ENCODE measurements at places on chromosomes 13 and 19.
A peak's percentile ranks its signal among the peaks of the same experiment; 100 is the strongest.

- no peak for DNase-seq
- H3K4me1 ChIP-seq = peaks cover 5% of the 10 kb centered on the region
- H3K27ac ChIP-seq = no peak overlapping the region
- no peaks in the 10 kb centered on the region for H3K36me3 ChIP-seq
Observed at GRCh38 chr13:44870456-44870929, 118.8 kb downstream of the NUFIP1 start.

DNA sequence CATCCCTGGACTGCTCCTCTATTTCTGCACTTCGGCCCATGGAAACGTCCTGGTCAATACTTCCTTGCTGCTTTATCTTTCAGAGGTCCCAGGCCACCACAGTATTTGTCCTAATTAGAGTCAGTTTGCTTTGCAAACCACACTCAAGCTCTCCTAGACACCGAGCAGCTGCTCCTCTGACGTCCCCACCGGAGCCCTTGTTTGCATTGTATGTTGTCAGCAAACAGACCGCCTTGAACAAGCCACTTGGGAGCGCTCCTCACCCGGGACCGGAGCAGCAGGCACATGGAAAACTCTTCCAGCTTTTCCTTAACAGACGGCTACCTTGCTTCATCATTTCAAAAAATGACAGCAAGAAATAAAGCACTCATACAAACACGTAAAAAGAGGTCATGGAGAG is 51.5 kb upstream of the GTF3A start:
- H3K4me1 ChIP-seq = peaks cover 7% of the 10 kb centered on the region
- H3K36me3 ChIP-seq = no peaks in the 10 kb centered on the region
- no peak for DNase-seq
- peaks cover 16% of the 10 kb centered on the region for H3K27me3 ChIP-seq
- H3K27ac ChIP-seq = no peak overlapping the region

DNA sequence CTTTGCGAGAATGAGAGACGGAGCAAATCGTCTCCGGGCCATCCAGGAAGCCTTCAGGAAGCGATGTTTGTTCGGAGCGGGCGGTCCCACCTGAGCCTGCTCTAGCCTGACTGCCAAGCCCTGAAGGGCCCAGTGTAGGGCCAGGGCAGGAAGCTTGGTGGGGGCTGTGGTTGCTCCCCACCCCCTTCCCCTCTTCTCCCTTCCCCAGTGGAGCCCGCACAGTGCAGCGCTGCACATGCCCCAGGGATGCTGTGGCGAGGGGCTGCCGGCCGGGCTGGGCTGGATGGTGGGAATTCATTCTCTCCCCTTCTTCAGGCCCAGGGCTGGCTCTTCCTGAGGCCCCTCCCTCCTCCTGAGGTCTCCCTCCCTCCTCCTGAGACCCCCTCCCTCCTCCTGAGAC is 7.1 kb upstream of the GRTP1 start:
- DNase-seq = no peak
- H3K27ac ChIP-seq = no peak overlapping the region
- H3K4me3 ChIP-seq = no peak overlapping the region
- H3K27me3 ChIP-seq = no peaks in the 10 kb centered on the region

- DNase-seq = no peak
- no peak overlapping the region for H3K27ac ChIP-seq
- H3K27me3 ChIP-seq = no peaks in the 10 kb centered on the region
- H3K36me3 ChIP-seq = no peaks in the 10 kb centered on the region
Observed at GRCh38 chr13:83796364-83796763, 85.9 kb downstream of the SLITRK1 start.

GRCh38 chr13:76570510-76570971 is 315.7 kb downstream of the KCTD12 start:
- H3K4me3 ChIP-seq = no peak overlapping the region
- no peaks in the 10 kb centered on the region for H3K36me3 ChIP-seq
- H3K4me1 ChIP-seq = no peaks in the 10 kb centered on the region
- H3K27me3 ChIP-seq = no peaks in the 10 kb centered on the region
- peak; percentile 45 for DNase-seq

- no peak for DNase-seq
- H3K27ac ChIP-seq = no peak overlapping the region
- H3K36me3 ChIP-seq = no peaks in the 10 kb centered on the region
- no peak overlapping the region for H3K4me3 ChIP-seq
- no peaks in the 10 kb centered on the region for H3K27me3 ChIP-seq
Observed at GRCh38 chr13:76697288-76697687, 188.9 kb downstream of the KCTD12 start.

- no peak for DNase-seq
- H3K36me3 ChIP-seq = no peaks in the 10 kb centered on the region
- H3K4me3 ChIP-seq = no peak overlapping the region
- H3K27me3 ChIP-seq = no peaks in the 10 kb centered on the region
- no peaks in the 10 kb centered on the region for H3K4me1 ChIP-seq
Observed at GRCh38 chr19:35342430-35342829, 5.3 kb upstream of the FFAR1 start.

DNA sequence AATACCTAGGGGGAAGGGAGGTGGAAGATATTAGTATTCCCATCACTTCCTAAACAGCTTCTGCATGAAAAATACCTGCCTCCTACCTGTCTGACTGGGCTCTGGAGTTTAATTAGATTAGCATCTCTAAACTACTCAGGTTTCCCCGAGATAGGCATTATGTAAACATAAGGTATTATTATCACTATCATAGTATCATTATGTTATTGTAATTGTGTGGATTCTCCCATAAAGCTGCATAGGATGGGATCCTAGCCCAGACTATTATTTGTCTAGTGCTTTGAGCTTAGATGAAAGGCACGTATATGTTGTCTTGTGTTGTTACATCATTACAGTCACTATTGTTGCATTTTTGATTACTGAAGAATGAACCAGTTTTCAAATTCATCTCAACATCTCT is 115.2 kb upstream of the SOX21 start:
- DNase-seq = peak; percentile 67
- H3K4me1 ChIP-seq = peaks cover 10% of the 10 kb centered on the region
- peaks cover 2% of the 10 kb centered on the region for H3K27me3 ChIP-seq
- no peak overlapping the region for H3K4me3 ChIP-seq
- H3K27ac ChIP-seq = no peak overlapping the region
- no peaks in the 10 kb centered on the region for H3K36me3 ChIP-seq

GRCh38 chr13:100096526-100096925 is 7.6 kb downstream of the PCCA start:
- H3K36me3 ChIP-seq = no peaks in the 10 kb centered on the region
- no peaks in the 10 kb centered on the region for H3K27me3 ChIP-seq
- no peak overlapping the region for H3K4me3 ChIP-seq
- H3K4me1 ChIP-seq = peaks cover 6% of the 10 kb centered on the region
- no peak overlapping the region for H3K27ac ChIP-seq
- DNase-seq = no peak

GRCh38 chr13:49812812-49813211 is 20.3 kb upstream of the KPNA3 start:
- no peaks in the 10 kb centered on the region for H3K36me3 ChIP-seq
- H3K27ac ChIP-seq = no peak overlapping the region
- no peak for DNase-seq
- H3K27me3 ChIP-seq = no peaks in the 10 kb centered on the region
- no peaks in the 10 kb centered on the region for H3K4me1 ChIP-seq
- H3K4me3 ChIP-seq = no peak overlapping the region

- H3K27me3 ChIP-seq = no peaks in the 10 kb centered on the region
- H3K36me3 ChIP-seq = no peaks in the 10 kb centered on the region
- H3K27ac ChIP-seq = no peak overlapping the region
- no peak overlapping the region for H3K4me3 ChIP-seq
- no peaks in the 10 kb centered on the region for H3K4me1 ChIP-seq
- no peak for DNase-seq
Observed at GRCh38 chr13:23715092-23715761, 145.0 kb downstream of the TNFRSF19 start.

- no peaks in the 10 kb centered on the region for H3K27me3 ChIP-seq
- no peak overlapping the region for H3K4me3 ChIP-seq
- DNase-seq = no peak
- no peak overlapping the region for H3K27ac ChIP-seq
- no peaks in the 10 kb centered on the region for H3K36me3 ChIP-seq
Observed at GRCh38 chr13:106858903-106859532, 291.1 kb upstream of the ARGLU1 start.

- no peaks in the 10 kb centered on the region for H3K4me1 ChIP-seq
- DNase-seq = no peak
- no peak overlapping the region for H3K27ac ChIP-seq
- H3K36me3 ChIP-seq = no peaks in the 10 kb centered on the region
Observed at GRCh38 chr13:44199627-44200207, 173.9 kb upstream of the SERP2 start.

- H3K36me3 ChIP-seq = no peaks in the 10 kb centered on the region
- H3K27ac ChIP-seq = no peak overlapping the region
- DNase-seq = no peak
- peaks cover 21% of the 10 kb centered on the region for H3K4me1 ChIP-seq
Observed at GRCh38 chr13:44151474-44151873, 222.2 kb upstream of the SERP2 start.

- no peak for DNase-seq
- peaks cover 14% of the 10 kb centered on the region for H3K4me1 ChIP-seq
- H3K4me3 ChIP-seq = no peak overlapping the region
Observed at GRCh38 chr13:20360835-20361412, 128.8 kb upstream of the GJB6 start.

DNA sequence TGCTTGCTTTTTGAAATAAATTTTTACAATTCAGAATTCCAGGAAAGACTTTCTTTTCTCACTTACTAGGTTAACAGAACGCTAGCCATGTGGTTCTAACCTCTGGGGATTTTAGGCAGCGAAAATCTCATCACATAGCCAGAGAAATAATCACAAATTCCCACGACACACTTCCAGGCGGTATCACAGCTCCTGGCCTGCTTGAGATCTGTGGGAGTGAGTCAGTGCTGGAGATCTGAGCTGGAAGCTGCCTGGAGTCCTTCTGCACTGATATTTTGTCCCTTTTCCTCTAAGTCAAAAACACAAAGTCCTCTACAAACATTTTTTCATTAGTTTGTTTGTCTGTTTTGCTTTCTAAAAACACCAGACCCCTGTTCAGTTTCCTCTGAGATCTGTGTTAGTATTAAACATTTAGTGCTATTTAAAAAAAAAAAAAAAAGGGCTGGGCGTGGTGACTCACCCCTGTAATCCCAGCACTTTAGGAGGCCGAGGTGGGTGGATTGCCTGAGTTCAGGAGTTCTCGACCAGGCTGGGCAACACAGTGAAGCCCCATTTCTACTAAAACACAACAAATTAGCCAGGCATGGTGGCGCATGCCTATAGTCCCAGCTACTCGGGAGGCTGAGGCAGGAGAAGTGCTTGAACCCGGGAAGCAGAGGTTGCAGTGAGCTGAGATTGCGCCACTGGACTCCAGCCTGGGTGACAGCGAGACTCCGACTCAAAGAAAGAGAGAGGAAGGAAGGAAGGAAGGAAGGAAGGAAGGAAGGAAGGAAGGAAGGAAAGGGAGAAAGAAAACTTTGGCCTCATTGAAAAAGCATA is 12.2 kb upstream of the UBE2L5 start:
- no peak overlapping the region for H3K4me3 ChIP-seq
- peaks cover 5% of the 10 kb centered on the region for H3K4me1 ChIP-seq
- no peaks in the 10 kb centered on the region for H3K36me3 ChIP-seq

DNA sequence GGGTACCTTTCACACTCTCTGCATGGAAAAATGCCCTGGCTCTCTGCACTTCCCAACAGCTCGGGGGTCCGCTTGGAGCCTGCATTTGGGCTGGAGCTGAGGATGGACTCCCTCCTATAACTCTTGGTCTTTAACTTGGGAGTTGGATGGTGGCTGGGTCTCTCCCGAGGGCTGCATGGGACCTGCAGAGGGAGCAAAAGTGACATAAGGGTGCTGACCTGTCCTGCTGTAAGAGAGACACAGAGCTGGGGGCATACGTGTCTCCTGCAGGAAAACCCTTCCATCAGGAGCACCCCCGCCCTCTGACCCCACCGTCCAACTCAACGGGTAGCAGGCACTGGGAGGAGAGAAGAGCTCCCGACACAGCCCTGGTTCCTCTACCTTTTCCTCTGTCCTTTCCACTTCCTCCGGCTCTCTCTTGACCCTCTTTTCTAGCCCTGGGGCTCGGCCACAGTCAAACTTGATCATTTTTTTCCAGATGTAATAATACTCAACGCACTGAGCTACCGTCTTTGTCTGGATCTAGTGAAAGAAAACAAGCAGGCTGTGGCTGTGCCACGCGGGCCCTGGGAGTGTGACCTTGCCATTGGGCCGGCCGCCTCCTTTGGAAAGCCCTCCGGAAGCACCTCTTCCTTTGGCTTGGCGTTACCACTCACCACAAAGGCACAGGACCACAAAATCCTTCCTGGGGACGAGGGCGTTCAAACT is 6.8 kb upstream of the NAPA start:
- no peak overlapping the region for H3K27ac ChIP-seq
- H3K27me3 ChIP-seq = no peaks in the 10 kb centered on the region
- H3K4me1 ChIP-seq = no peaks in the 10 kb centered on the region
- H3K4me3 ChIP-seq = no peak overlapping the region

- DNase-seq = no peak
- H3K36me3 ChIP-seq = no peaks in the 10 kb centered on the region
- H3K4me3 ChIP-seq = no peak overlapping the region
- H3K27ac ChIP-seq = no peak overlapping the region
Observed at GRCh38 chr13:51412431-51412830, 40.4 kb downstream of the INTS6 start.

DNA sequence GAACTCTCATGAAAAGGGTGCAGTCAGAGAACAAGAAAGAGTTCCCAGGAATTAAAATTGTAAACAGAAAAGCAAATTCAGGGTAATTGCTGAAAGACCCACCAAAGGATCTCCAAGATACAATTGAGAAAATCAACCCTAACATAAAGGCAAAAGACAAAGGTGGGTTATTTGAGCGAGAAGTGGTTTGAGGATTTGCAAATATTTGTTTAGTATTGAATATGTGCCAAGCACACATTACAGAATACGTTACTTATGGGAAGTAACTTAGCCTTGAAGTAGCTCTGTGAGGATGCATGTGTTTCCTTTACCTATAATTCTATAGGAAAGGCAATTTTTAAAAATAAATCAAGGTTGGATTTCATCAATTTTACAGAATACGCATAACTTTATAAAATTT is 10.0 kb upstream of the CEACAM21 start:
- H3K36me3 ChIP-seq = no peaks in the 10 kb centered on the region
- no peak for DNase-seq
- peaks cover 23% of the 10 kb centered on the region for H3K4me1 ChIP-seq
- no peak overlapping the region for H3K4me3 ChIP-seq
- peaks cover 31% of the 10 kb centered on the region for H3K27me3 ChIP-seq
